HCEC 1CT (cell line): ENCODE measurements at places on chromosomes 4 and X.

DNA sequence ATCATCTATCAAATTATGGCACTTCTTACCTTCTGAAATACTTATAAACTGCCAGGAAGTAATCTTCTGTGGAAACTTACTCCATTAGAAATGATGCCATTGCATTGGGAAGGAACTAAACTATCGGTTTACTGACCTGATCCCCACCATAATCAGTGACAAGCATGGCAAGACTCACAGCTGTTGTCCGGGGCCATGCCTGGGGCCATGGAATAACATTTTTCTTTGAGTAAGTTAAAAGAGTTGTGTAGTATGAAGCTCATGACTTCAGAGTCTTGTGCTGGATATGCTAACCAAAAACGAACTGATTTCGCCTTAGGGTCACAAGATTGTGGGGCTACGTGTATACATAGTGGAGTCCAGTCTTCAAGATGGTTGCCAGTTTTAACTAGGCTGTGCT is 15.4 kb downstream of the MTHFD2L start:
- no peak for DNase-seq

- DNase-seq = peak; percentile 93
Measured at GRCh38 chr4:1200425-1201035, 28.1 kb upstream of the SPON2 start.

DNA sequence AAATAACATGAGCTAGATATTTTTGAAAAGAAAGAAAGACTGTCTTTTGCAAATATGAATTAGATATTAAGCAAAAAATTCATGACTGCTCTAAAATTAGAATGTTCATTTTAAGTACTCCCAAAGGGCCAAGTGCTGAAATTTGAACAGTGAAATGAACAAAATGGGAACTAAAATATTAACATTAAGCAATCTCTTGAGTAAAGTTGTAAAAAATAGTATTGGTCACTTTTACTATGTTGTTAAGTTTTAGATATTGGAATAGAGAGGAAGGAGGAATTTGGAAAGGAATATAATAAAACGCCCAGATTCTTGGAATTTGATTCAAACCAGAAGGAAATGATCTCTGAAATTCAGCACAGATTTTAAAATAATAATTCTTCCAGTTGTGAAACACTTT is 125.9 kb upstream of the ANK2 start:
- DNase-seq = no peak

GRCh38 chrX:150363561-150364346 is 637 bp downstream of the MAMLD1 start:
- peak; percentile 38 for DNase-seq

- DNase-seq = peak; percentile 33
Measured at GRCh38 chr4:147547314-147548056, 66.6 kb downstream of the EDNRA start.

GRCh38 chr4:60962286-60962685 is 237.8 kb upstream of the ADGRL3 start:
- DNase-seq = no peak

DNA sequence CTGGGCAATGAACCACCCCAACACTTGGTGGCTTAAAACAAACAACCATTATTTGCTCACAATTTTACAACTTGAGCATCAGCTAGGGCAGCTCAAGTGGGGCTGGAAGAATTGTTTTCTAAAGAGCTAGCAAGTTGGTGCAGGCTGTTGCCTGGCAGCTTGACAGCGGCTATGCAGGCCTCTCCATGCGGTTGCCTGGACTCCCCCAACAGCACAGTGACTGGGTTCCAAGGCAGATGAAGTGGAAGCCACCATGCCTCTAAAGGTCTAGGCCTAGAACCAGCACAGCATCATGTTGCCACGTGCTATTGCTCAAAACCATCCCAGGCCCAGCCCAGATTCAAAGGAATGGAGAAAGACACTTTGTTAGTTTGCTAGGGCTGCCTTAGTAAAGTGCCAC is 114.8 kb downstream of the BCOR start:
- DNase-seq = no peak

GRCh38 chrX:13688384-13688957 is 457 bp upstream of the RAB9A start:
- no peak for DNase-seq

GRCh38 chr4:25972984-25973745 is 59.1 kb downstream of the SMIM20 start:
- DNase-seq = no peak

GRCh38 chr4:3864742-3865721 is 98.8 kb downstream of the ADRA2C start:
- DNase-seq = no peak

DNA sequence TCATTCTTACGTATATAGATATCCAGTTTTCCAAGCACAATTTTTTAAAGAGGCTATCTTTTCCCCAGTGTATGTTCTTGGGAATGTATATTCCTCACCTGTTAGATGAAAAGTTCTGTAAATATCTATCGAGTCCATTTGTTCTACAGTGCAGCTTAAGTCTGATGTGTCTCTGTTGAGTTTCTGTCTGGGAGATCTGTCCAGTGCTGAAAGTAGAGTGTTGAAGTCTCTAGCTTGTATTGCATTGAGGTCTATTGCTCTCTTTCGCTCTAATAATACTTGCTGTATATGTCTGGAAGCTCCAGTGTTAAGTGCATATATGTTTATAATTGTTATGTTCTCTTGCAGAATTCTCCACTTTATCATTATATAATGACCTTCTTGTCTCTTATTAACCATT is 373.1 kb downstream of the PPARGC1A start:
- DNase-seq = no peak

GRCh38 chrX:17939724-17940123 is 78.6 kb upstream of the RAI2 start:
- DNase-seq = no peak

GRCh38 chrX:37759351-37759750 is 20.5 kb upstream of the CYBB start:
- DNase-seq = no peak

GRCh38 chr4:148344352-148344751 is 97.9 kb downstream of the NR3C2 start:
- no peak for DNase-seq

- DNase-seq = no peak
Measured at GRCh38 chr4:144509088-144510015, 136.6 kb upstream of the HHIP start.

DNA sequence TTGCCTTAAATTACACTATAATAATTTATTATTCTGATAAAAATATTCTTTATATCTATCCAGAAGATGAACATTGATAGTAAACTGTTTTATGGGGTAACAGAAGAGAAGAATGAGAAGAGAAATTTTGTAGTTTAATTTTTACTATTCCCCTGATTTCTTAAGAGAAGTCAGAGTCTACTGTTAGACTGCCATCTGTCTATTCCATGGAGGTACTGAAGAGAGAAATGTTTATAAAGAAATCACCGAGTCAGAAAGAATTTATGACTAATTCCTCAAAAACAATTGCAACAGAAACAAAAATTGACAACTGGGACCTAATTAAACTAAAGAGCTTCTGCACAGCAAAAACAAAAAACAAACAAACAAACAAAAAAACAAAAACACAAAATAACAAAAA is 149.9 kb downstream of the FGF16 start:
- peak; percentile 55 for DNase-seq

DNA sequence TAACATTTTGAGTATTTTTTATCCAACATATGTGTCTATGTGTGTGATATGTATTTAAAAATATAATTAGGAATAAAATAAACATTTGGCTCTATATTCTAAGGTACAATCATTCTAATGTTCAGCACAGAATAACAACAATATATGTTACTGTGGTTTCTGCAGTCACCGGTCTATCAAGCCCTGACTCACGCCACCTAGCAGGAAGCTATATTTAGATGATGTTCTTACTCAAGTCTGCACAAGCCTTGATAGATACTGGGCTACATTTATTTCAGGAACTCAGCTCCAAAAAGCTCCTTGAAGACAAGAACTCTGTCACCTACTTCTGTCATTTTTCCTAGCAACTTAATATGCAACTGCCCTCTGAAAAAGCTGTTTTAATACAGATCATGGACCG is 152.0 kb upstream of the FTHL17 start:
- DNase-seq = peak; percentile 66

GRCh38 chr4:25663781-25664180 is 8.1 kb downstream of the SLC34A2 start:
- no peak for DNase-seq

GRCh38 chr4:81904121-81904520 is 432.4 kb upstream of the RASGEF1B start:
- no peak for DNase-seq

DNA sequence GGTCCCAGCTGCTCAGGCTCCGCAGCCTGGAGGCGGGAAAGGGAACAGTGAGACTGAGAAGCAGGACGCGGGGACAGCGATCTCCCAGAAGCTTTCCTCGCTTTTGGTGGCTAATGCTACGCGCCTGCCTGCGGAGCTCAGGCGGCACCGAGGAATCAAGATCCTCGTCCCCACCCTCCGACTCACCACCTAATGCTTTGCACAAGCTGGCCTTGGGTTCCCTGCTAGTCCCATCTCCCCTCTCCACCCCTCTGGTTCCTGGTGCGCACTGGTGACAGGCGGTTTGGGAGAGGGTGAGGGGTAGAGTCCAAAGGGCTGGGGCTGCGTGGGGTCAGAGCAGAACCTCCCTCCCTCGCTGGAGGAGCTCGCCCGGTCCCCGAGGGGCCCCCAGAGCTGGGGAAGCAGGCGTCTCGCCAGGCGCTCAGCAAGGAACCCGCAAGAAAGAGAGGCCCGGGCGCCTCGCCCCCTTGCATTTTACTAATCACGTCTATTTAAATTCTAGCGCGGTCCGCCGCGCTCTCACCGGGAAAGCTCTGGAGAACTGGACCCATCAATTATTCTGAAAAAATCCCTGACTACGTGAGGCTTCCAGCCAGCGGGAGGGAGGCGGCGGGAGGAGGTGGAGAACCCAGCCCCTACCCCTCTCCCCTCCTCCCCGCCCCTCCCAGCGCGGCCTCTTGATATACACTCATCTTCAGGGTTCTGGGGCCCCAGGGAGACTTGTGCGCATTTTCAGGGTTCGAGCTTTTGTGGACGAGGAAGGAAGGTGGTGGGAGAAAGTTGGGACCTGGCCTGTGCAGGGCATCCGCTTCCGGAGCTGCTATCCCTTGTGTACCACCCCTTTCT is 9.1 kb downstream of the POU4F2 start:
- no peak for DNase-seq
